ENCODE measurements at places on chromosomes 11 and 22.

- DNase-seq, result no peak
These were observed 706 bp upstream of the OR51E1 start for GRCh38 chr11:4643076-4643475.

DNA sequence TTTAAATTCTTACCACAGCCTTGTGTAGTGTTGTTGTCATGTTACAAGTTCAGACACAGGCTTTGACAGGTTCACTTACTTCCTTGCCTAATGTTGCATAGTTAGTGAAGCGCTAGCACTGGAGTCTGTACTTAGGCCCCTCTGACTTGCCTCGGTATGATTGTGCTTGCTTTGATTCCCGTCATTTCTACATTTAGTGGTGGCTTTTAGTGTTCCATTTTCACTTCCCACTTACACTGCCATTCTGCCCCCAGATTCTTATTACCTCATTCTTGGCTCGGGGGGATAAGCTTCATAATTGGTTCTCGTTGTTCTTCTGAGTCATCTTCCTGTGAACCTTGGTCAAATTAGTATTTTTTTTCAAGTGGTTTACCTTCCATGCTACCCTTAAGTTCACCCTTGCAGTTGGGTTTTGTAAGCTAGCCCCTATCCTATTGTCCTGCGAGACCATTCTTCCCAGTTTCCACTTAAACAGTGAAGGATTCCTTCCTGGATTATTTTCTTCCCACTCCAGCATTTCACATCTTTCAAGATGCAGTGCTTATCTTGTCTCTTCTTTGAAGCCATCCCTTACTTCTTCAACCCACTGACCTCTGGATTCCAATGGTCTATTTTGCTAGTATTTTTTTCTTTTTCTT lies 68.7 kb downstream of the DDX10 start:
- no peak for DNase-seq

DNA sequence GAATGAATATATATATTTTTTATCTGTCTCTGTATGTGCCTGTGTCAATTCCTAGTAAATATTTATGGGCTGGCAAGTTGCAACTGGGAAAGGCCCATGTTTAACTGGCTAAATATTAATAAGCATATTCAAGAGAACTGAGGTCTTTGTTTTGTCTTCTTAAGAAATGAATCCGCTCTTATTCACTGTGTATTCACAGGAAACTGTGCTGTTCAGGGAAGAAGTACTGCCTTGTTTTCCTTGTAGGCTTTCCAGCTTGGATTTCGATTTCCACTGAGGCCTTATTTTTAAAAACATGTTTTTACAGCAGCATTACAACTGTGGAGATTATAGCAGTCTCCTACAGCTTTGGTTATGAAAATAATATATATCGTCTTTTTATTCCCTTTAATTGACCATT lies 64.7 kb downstream of the LDLRAD3 start:
- no peak for DNase-seq

- no peak for DNase-seq
These were observed 65.6 kb downstream of the SCN3B start for GRCh38 chr11:123588864-123589262.

- DNase-seq, result peak; percentile 53
These were observed 61.8 kb downstream of the SLC22A12 start for GRCh38 chr11:64652586-64653387.

GRCh38 chr11:9753021-9753420 lies 89.1 kb downstream of the SWAP70 start:
- DNase-seq, result no peak

- DNase-seq, result peak; percentile 59
These were observed 57.6 kb downstream of the FBXO7 start for GRCh38 chr22:32531931-32532819.

DNA sequence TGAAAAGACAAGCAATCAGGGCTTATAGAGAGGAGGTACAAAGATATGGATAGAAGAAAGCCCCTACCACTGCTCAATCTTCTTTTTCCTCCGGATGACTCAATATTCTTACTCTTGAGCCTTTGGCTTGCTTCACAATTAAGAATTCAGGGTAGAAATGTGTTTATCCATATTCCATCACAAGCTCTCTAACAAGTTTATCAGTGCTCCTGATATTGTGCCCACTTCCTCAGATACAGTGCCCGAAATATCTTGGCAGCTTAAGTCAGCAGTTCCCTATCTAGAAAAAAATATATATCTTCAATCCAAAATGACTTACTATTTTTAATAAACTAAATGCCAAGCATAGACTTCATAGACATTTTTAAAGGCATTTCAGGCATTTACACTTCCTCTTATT lies 255.1 kb upstream of the FAT3 start:
- no peak for DNase-seq

DNA sequence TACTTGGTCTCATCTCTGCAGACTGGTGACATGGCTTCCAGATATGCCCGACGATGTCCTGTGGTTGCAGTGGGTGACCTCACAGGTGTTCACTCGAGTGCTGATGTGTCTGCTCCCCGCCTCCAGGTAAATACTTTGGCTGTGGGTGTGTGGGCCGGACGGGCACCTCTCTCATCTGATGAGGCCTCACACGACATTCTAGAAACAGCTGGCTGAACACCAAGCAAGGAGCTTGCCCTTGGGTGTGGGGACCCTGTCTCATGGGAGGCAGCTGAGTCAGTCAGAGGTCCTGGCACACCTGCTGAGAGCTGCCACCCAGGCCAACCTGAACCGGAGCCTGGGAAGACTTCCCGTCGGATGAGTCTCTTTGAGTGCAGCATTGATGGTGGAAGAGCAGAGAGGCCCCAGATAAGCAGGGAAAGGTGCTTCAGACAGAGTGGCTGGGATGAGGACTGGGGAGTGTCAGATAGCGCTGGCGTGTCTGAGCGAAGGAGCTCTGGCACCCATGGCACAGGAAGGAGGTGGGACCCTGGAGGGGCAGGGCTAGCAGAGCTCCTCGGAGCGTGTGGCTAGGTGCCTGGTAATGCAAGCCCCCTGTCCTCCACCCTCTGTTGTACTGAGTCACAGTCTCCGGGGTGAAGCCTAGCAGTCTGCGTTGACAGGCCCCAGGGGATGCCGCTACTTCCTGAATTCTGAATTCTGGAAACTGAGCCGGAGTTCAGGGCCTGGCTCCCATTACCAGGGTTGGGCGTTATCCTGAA lies 10.4 kb upstream of the SAMM50 start:
- no peak for DNase-seq

DNA sequence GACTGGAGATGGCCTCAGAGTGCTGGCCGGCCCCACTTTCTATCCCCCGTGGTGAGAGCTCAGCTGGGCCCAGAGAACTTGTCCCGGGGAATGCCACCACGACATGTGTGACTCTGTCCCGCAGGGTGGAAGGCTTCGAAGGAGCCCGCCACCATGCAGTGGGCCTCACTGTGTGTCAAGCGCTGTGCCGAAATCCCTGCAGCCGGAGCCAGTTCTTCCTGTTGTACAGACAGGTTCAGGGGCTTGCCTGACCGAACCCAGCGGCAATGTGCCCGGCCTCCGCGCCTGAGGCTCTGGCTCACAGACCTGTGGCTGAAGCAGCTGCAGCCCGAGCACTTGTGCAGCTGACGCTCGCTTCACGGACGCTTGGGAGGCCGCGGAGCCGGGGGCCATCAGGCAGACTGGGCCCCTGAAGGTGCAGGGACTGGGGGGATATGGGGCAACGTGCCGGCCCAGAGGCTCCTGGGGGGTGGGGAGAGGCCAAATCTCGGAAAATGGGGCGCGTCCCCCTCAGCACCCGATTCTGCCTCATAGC lies 650 bp downstream of the PPM1F start:
- DNase-seq, result no peak

DNA sequence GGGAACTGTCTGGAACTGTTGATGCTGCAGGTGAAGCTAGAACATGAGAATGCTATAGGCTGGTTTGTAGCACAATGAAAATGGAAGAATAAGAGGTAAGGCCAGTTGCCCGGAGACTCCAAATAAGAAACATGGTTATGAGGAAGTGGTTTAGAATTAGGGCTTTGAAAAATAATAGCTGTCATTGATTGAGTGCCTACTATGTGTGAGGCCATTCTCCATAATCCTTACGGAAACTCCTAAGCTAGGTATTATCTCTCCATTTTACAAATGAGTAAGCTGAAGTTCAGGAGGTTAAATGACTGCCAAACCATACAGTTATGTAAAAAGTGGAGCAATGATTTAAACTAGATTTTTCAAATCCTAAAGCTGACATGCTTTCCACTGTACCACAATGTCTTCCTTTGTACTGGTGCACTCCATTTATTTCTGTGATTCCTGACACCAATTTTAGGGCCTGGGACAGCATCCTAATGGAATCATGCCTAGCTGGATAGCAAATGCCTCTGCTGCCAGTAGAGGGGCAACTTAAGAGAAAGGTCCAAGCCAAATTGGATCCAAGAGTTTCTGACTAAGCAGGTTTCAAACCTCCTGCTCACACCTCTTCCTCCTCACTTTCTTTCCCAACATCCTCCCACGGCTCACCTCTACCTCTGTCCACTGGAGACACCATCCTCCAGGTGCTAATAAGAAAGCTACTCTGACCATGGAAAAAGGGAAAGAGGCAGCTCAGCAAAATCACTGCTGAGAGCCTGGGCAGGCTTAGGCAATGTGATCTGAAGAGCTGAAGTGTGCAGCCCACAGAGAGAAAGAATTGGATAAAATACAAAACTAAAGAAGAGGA lies 46.9 kb upstream of the PICALM start:
- DNase-seq, result no peak

DNA sequence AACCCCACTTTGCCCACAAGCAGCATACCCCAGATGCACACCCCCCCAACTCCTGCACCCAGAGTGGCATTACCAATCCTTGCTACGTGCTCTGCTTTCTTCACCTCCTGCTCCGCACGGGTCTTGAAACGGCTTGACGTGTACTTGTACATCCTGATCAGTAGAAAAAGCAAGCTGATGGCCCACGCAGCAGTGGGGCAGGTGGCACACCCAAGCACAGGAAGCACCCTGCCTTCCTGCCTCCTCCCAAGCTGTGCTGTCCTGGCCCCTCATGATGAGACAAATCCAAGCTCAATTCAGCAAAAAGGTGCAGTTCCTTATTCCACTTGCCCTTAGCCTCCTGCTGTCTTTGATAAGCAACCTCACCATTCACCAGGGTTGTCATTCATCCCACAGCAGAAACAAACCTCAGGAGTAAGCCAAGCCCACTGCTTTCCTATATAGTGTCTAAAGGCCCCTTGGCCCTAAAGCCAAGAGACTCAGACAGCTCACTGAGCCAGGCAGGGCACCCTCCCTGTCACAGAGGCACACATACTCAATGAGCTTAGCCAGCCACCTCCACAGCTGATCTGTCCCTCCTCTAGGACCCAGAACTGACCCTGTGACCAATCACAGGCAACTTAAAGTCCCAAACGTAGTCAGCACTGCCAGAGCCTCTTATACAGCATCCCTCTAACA lies 27.8 kb downstream of the MORC2 start:
- no peak for DNase-seq

GRCh38 chr11:2247496-2247895 lies 22.9 kb downstream of the ASCL2 start:
- no peak for DNase-seq

GRCh38 chr11:64472593-64473455 lies 113.9 kb downstream of the RPS6KA4 start:
- DNase-seq, result no peak

All from HS-27A (cell line).